ENCODE measurements at places on chromosomes 5 and 9.

- DNase-seq = no peak
These were observed 145.6 kb upstream of the POC5 start for GRCh38 chr5:75862872-75863271.

- no peak for DNase-seq
These were observed 24.5 kb downstream of the LECT2 start for GRCh38 chr5:135930029-135930948.

- no peak for DNase-seq
These were observed 62.3 kb downstream of the LPAR1 start for GRCh38 chr9:110975969-110976368.

DNA sequence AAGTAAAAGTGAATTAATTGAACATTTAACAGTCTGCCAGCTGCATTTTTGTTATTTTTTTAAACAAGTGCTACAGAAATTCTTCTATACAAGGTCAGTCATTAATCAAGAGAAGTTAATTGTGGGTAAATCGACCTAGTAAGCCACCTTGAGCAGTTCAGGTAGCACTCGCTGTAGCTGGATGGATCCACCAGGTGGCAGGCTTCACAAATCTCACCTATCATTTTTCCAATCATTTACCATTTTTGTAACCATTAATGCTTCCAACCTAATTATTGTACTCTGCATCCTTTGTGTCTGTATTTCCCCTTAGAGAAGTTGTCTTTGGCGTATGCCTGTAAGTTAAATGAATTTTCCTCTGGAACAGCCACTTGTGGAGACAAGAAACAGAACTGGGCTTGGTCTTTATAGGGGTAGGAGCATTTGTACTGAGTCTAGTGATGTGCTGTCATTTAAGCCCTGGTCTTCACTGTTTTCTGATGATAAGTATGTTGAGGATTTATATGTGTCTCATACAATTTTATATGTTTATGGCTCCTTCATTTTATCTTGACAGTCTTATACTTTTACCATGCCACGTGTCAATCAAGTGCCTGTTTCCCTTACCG lies 39.5 kb downstream of the CD180 start:
- DNase-seq = peak; percentile 70

DNA sequence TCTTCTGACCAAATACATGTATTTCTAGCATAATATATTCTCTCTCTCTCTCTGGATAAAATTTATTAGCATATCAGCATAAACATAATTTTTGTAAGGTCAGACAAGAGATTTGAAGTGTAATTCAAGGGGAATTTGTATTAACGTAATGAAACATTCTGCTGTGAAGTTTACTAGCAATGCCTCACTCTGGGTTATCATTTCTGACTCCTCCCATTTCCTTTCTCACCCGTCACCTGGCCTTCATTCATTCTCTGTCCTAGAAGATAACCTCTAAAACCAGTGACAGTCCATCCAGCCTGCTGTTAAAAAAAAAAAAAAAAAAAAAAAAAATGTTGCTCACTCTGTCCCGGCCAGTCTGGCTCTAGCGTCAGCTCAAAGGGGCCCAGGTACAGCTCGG lies 27.1 kb downstream of the GRAMD2B start:
- DNase-seq = peak; percentile 55

DNA sequence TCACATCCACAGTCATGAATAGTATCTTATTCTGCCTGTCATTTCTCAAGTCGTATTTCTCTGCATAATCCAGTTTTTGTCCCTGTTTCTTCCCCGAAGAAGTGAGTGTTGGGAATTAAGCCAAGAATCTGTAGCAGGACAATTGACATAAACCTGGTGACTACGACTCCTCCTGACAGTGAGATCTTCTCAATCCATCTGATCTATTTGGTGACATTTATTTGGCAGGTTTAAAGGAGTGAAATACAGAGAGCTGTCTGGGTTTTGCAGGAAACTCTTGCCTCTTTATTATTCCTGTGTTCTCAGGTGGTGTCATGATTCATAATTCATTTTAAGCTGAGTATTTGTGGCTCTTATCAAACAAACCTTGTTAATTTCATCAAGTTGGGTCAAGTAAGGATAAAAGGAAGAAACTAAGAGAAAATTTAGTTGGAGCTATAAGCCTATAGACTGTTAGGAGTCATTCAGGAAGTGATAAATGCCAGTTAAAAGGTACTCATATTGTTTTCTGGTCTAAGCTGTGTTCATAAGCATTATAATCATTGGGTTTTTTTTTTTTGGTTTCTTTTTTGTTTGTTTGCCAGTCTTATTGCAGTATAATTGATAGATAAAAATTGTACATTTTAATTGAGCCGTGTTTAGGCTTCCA lies 95.9 kb upstream of the PCSK1 start:
- no peak for DNase-seq

GRCh38 chr9:136757751-136758140 lies 297 bp downstream of the LCN8 start:
- DNase-seq = no peak

DNA sequence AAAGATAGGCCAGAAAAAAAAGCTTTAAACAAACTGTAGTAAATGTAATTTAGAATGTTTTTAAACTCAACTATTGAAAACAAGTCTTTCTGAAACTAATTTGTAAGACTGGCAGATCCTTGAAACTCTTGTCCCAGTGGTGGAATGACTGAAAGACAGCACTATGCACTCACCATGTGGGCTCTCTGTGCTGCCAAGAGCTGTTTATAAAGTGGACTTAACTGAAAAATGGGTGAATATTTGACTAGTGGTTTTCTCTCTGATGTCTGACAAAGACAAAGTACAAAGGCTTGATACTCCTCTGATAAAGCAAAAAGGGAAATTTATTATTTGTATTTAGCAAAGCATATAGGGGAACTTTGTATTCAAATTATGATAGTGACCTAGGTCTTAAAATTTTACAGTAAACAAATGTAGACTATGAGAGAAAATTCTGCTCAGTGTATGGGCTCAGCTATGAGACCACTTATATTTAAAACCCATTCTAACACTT lies 635.4 kb downstream of the NR2F1-AS1 start:
- DNase-seq = no peak

DNA sequence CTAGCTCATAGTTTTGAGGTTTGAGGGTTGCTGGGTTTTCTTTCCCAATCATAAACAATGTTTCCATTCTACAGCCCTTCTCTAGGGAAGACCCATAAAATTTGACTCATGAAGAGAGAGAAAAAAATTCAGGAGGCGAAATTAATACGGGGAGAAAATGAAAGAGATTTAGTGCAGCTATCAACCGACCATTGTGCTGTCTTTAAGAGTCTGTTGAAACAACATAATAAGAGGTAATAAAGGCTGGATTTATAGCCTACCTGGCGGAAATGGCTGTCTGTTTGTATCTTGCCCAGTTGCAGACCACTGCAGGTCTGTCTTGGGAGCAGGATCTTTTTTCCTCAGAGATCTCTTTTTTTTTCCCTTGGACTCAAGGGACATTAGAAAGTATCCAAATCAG lies 66.9 kb downstream of the TLR4 start:
- no peak for DNase-seq

GRCh38 chr5:4924577-4924976 lies 215.6 kb upstream of the ADAMTS16 start:
- no peak for DNase-seq

GRCh38 chr9:106478727-106479126 lies 384.2 kb upstream of the ZNF462 start:
- DNase-seq = no peak

DNA sequence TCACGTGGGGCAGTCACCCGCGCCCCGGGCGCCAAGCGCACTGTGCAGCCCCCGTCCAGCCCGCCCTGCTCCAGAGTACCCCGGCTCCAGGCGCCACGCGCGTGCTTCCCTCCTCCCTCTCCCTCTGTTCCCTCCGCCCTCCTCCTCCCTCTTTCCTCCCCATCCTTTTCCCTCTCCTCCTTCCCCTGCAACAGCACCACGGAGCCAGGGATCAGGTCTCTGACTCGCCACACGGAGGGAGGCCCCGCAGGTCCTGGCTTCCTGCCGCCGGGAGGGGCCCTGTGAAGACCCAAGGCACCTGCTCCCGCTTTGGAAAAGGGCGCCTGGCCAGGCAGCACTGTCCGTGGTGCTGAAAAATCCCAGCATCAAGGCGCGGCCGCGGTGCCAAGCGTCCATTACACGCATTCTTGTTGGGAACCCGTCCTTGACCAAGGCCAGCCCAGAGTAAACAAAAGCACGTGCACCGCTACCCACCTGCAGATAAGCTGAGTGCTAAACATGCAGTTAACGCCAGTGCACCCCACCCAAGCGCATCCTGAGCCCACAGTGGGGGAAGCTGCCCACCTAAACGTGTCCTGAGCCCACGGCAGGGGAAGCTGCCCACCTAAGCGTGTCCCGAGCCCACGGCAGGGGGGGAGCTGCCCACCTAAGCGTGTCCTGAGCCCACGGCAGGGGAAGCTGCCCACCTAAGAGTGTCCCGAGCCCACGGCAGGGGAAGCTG lies 21.7 kb downstream of the SLC6A18 start:
- DNase-seq = no peak

GRCh38 chr5:143248822-143249579 lies 154.5 kb downstream of the NR3C1 start:
- DNase-seq = no peak

DNA sequence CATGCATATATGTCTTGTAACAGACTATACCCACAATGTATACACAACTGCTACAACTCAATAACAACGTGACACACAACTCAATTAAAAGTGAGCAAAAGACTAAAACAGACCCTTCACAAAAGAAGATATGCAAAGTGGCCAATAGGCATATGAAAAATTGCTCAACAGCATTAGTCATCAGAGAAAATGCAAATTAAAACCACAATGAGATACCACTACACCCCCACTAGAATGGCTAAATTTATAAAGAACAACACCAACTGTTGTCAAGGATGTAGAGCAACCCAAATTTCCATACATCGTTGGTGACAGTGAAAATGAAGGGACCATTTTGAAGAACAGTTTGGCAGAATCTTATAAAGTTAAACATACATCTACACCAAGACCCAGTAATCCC lies 38.9 kb downstream of the GABRB2 start:
- no peak for DNase-seq

- no peak for DNase-seq
These were observed 56.9 kb upstream of the COL15A1 start for GRCh38 chr9:98886691-98887229.

DNA sequence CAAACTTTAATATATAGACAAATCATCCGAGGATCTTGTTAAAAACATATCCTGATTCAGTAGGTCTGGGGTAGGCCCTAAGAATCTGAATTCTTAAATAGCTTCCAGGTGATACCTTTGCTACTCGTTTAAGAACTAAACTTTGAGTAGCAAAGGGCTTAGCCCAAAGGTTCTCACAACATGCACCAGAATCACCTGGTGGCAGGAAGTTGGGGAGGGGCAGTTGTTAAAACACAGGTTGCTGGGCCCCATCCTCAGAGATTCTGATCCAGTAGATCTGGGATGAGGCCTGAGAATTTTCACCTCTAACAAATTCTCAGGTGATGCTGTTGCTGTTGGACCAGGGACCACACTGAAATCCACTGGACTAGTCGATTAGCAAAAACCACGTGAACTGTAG lies 20.0 kb upstream of the RGMB start:
- DNase-seq = no peak

DNA sequence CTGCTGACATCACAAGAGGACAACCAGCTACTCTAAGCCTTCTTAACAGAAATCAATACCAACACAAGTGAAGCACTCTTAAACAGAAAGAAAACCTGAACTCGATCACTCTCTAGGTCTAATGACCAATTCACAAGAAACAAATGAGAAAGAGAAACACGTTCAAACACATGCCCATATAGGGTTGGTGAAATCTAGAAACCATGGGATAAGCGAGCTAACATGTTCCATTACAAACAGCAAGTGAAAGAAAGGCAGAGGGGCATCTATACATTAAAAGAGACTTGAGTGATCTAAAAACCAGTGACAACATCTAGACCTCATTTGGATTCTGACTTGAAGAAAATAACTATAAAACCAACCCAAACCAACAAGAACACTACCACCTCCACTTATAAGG lies 74.9 kb upstream of the RETREG1 start:
- no peak for DNase-seq
